ENCODE measurements at places on chromosomes 7 and 10.

DNA sequence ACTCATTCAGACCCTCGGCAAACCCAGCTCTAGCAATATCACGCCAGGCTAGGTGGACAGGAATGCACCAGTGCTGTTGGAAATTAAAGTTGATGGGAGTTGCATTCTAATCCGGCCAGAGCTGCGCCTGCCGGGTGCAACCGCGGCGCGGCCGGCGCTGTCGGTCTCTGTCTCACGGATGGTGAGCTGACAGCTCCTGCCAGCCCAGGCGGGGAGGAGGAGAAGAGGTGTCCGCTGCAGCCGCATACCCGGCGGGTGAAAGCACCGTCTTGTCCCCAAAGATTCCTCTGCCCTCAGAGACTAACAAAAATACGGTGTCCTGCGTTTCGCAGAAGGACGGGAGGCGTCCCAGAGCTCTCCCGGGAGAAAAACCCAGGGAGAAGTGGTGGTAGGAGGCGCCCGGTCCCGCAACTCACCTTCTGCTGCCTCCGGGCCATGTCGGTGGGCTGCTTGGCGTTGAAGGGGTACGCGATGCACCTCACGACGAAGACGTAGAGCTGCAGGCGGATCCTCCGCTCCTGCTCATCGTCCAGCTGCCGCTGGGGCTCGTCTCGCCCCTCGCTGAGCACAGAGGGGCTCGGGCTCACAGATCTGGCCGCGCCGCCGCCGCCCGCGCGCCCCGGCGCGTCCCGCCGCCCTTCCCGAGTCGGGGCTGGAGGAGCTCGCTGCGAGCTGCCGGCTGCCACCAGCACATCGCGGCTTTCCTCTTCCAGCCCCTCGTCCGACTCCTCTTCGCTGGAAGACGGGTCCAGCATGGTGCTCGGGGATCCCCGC lies 490 bp downstream of the CADPS2 start:
- DNase-seq = peak; percentile 67

GRCh38 chr10:3790858-3791257 lies 5.8 kb upstream of the KLF6 start:
- DNase-seq = no peak

DNA sequence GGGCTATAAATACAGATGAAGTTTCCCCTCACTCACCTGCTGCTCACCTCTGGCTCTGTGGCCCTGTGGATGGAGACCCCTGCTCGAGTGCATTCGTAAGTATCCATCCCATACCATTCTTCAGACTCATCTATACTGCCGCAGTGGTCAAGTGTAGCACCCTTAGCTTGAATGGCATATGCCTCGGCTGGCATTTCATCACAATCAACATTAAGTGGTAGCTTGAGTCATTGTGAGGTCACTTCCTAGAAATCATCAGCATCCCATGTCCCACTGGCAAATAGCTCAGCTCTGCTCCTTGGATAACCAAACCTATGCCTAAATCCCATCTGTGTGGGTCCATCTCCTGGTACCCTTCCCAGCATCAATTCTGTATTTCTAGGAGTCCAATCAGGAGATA lies 38.2 kb downstream of the MDH2 start:
- no peak for DNase-seq

DNA sequence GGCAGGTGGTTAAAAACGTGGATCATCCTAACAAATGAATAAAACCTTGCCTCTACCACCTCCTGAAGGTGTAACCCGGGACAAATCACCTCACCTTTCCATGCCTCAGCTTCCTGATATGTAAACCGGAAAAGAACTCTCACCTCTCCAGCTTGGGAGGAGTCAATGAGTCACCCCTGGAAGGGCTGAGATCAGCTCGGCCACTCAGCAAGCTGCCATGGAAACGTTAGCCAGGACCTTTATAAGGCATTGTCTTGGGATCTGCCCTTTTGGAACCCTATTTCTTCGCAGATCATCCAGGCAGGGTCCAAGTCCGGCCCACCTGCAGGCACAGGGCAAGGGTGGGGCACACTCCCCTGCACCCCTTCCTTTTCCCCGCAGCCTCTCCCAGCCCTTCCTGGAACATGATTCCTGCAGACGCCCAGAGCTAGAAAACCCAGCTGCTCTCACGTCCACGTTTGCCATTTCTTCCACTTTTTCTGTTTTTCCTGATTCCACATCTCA lies 81.6 kb upstream of the PFKP start:
- DNase-seq = peak; percentile 89

DNA sequence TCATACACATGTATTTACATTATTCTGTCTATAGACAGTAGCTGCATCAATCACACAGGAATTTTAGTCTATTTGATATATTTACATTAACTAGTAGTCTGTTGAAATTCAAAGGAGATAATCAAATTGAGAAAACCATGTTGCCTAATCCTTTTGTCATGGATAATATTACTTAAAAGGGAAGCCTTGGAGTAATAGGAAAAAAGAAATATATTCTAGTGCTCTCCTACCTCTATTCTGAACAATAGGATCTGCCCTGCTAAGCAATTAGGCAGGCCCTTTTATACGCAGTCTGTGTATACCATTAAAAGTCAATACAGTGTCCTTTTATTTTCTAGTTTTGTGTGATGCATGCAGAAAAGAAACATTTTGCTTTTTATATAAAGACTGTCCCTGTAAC lies 24.5 kb downstream of the UMAD1 start:
- no peak for DNase-seq

GRCh38 chr10:103193820-103194529 lies 903 bp upstream of the NT5C2 start:
- DNase-seq = peak; percentile 35

GRCh38 chr10:88986549-88987242 lies 3.9 kb upstream of the FAS start:
- DNase-seq = peak; percentile 33

- DNase-seq = no peak
These were observed 23.9 kb downstream of the HECTD2 start for GRCh38 chr10:91434041-91434440.

Data from stomach (tissue), 19 donors.